ENCODE measurements at places on chromosomes 1 and 21. TPM values are rescaled to one million over a fixed set of nuclear protein-coding genes. Genes with fewer than 3 reads are reported as not detected.
A peak's percentile ranks its signal among the peaks of the same experiment; 100 is the strongest.

- no peak for DNase-seq
These were observed 134.4 kb downstream of the ZNF281 start for GRCh38 chr1:200275415-200275814.

DNA sequence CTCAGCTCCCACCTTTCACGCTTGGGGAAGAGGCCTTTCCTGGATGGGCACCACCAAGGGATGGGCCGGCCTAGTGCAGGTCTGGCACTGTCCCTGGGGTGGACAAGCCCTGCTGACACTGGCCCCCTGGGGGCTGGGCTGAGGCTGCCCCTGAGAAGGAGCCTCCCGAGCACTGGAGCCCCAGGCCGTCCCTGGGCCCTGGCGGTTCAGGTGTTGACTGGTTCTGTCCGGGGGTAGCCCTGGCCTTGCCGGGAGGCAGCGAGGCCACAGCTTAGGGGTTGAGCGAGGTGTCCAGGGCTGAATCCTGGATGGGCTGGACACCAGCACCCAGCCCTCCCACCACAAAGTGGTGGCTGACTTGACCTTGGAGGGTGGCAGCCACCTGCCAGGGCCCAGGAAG lies 49.7 kb upstream of the ACTRT2 start:
- DNase-seq = no peak

DNA sequence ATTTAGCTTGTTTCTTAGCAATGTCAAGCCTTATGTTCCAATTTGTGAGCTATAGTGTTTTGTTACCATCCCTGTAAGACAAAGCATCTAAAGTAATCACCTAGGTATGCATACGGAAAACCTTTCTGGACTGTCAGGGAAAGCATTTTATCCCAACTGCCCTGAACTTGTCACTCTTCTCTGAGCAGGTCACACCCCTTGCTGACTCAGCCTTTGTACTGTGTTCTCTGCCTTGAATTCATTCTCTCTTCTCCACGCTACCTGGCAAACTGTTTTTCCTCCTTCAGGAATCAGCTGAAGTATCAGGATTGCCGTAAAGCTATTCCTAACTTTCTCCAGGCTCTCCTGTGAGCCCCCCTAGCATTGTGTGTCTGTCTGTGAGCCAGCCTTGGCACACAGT lies 54.2 kb downstream of the PBX1 start:
- DNase-seq = no peak

- DNase-seq = no peak
These were observed 4.5 kb upstream of the ZMYM4 start for GRCh38 chr1:35264035-35264434.

- DNase-seq = no peak
These were observed 420.8 kb downstream of the NPHP4 start for GRCh38 chr1:5571438-5571837.

- DNase-seq = no peak
These were observed 131.0 kb upstream of the LMO4 start for GRCh38 chr1:87197641-87198040.

DNA sequence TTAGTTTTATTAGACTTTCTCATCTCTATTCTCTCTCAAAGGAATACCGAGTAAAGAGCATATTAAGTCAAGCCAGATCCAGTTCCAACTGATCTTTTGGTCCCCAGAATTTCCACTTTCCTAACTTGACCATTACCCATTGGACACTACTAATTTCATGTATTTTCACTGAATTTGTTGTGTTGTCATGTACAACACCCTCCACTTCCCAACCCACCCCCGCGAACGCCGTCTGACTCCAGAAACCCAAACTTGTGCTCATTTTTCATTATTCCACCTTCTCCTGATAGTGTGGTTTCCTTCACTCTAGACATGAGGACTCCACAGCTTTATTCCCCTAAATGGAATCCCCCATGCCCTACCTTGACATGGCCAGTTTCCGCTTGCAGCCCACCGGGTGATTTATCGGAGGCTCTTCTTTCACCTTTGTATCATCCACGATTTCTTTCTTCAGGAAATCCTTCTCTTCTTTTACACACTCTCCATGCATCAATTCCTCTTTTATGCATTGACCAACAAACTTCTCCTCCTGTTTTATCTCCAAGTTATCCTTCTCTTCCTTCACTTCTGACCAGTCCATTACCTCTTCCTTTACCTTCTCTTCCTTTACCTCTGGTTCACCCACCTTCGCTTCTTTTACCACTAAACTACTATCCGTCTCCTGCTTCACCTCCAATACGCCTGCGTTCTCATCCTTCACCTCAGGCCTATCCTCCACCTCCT lies 805 bp downstream of the ZNHIT6 start:
- DNase-seq = no peak

DNA sequence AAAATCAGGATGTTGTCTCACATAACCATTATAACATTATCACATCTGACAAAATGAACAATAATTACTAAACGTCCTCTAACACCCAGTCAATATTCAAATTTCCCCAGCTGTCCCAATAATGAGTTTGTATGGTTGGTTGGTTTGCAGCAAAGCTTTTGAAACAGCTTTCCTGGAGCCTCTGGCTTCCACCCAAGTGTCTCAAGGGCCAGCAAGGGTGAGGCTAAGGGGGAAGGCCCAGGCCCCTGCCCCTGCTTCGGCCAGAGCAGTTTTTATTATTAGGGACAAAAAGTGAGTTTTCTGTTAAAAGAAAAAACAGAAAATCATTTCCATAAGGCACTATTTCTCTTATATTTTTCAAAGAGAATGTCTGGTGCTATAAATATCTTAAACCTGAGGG lies 19.1 kb upstream of the AVPR1B start:
- no peak for DNase-seq

DNA sequence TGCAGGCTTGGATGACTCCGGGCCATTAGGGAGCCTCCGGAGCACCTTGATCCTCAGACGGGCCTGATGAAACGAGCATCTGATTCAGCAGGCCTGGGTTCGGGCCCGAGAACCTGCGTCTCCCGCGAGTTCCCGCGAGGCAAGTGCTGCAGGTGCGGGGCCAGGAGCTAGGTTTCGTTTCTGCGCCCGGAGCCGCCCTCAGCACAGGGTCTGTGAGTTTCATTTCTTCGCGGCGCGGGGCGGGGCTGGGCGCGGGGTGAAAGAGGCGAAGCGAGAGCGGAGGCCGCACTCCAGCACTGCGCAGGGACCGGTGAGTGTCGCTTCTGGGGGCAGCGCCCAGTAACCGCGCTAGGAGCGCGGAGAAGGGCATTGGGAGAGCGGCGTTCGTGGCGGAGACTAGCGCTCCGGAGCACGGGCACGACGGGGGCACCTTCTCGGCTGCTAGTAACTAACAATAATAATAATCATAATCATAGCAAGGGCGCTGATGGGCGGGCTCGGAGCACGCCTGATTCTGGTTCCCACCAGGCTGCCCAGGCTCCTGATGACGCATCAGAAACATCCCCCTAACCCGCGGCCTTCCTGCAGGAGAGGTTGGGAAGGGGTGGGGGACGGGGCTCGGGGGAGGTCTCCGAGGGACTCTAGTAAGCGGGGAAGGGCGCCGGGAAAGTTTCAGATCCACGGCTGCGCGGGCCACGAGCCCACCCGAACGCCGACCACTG lies at the start of gene MX1:
MX1 (plus strand) TSS at position 286 of the 722 bp plus-strand sequence. CDS start 5,832 bp downstream, outside the sequence.
- DNase-seq = peak; percentile 10

GRCh38 chr1:10189659-10190058 lies 20.7 kb upstream of the KIF1B start:
- no peak for DNase-seq

GRCh38 chr1:156160743-156161171 lies 7.4 kb downstream of the SEMA4A start:
- peak; percentile 89 for DNase-seq

UBL4B gene
- not detected for total RNA-seq

CLCA2 gene
- total RNA-seq = 0.81 TPM

OR2L3 gene
- not detected for total RNA-seq

ADSS2 gene
- total RNA-seq = 37.2 TPM

ATP6V1G3 gene
- total RNA-seq = not detected

KRTAP21-1 gene
- not detected for total RNA-seq

VAMP4 gene
- total RNA-seq = 3.0 TPM

All from G401 (cell line).